ENCODE measurements at places on chromosomes 16 and 17. TPM values are rescaled to one million over a fixed set of nuclear protein-coding genes. Genes with fewer than 3 reads are reported as not detected.

GRCh38 chr16:67199011-67199807, at the start of gene ELMO3:
ELMO3 (plus strand) TSS chr16:67199131; CDS start chr16:67199327, 196 bp downstream.
- no peak for DNase-seq

Gene RAPGEFL1
- 4.3 TPM for total RNA-seq

Gene ST6GALNAC2
- total RNA-seq, result 28.6 TPM

Gene CTF1
- total RNA-seq, result 7.3 TPM

DNA sequence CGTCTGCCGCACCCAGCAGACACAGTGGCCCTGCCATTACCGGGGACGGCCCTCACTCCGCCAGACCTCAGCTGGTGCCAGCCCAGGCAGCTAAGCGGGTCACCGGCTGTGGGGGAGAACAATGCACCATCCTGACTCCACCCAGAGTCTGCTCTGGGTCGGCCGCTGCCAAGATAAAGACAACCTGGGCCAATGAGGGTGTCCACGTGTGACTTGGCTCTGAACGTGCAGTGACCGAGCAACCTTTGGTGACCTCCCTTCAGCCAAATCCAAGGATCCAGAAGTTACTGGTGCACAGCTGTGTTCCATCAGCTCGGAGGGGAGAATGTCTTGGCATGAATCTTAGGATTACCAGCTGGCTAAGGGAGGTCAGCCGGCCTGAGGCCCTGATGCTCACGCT, 155.9 kb downstream of the NTN1 start:
- DNase-seq, result no peak

- no peak for DNase-seq
Measured at GRCh38 chr16:72474501-72475123, 302.7 kb upstream of the PMFBP1 start.

Measured in kidney (tissue), 22 donors.